Daoy (cell line): ENCODE measurements at places on chromosomes 5 and 9.

DNA sequence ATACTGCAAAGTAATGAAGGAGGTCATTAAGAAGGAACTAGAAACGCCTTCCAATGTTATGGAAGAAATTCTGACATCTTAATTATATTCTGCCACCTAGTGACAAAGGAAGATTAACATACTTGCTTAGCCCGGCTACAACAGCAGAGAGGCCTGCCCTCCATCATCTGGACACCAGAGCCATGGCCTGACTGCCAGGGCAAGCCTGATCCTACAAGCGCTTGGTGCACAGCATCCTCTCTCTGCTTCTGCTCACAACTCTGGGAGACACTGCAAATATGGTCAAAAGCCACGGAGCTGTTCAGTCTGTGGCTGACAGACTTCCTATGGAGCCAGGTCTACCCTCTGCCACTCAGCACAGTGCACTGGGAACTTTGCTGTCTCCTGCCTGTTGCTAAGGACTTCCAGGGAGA, 87.3 kb upstream of the SLC44A1 start:
- peak; percentile 43 for DNase-seq

GRCh38 chr5:143130613-143131305, 272.7 kb downstream of the NR3C1 start:
- DNase-seq, result no peak

GRCh38 chr9:94445863-94446262, 109.0 kb upstream of the PCAT7 start:
- DNase-seq, result no peak

DNA sequence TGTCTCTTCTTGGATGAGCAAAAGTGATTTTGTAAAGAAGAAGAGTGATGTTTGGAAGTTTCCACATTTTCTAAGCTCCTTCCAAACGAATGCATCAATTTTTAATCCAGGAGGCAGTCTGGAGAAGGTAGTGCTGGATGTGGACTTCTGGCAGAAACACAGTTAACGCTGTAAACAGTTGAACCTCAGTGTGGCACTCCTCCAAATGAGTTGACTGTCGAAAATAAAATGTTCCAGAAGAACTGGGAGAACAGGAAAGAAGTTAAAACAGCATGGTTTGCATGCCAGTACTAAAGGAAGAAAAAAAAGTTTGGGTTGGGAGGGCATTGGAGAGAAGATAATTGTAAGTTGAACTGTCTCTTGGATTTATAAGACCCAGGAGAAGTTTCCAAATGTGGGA, 6.5 kb downstream of the ZNF462 start:
- DNase-seq, result no peak

GRCh38 chr9:91740701-91741100, 209.3 kb downstream of the ROR2 start:
- DNase-seq, result peak; percentile 66

DNA sequence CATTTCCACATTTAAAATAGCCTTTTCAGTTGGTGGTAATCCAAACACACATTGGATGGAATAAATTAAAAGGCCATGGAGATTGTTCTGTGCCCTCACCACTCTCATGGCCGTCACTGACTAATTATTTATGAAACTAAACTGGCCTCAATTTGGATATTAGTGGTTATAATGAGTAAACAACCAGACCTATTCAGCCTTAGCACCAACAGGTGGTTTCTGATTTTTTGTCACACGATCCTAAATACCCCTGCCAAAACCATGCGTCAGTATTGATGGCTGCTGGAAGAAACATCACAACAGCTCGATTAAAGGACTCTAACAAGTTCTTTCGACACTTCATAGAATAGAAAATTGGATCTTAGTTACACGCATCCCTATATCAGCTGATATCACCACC, 276.0 kb upstream of the DAP start:
- no peak for DNase-seq

- peak; percentile 53 for DNase-seq
Observed at GRCh38 chr9:87350915-87351314, 146.8 kb upstream of the DAPK1 start.

- DNase-seq, result no peak
Observed at GRCh38 chr5:170147753-170148264, 42.1 kb downstream of the FOXI1 start.

DNA sequence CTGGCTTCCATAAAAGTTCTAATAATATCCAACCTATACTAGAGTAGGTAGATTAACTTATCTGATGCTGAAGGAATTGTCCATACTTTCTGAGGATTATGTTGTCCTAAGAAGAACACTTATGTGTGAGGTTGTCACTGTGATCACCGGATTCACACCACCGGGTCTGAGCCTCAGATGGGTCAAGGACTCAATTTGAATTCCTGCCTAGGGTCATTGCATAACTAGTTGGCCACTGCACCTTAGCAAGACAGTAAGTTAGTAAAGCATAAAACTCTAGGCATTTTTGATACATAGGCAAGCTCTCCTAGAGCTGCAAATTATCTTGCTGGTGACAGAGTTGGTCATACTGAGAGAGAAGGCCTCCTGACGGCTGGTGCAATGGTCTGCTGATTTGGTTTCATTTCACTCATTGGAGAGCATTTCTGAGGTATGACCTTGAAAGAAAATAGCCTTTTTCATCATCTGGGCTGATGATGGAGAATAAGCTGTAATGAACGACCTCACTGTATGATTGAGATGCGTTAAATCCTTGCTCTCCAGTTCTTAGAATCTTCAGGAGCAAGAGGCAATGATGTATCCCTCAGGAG, 72.0 kb upstream of the CKMT2 start:
- no peak for DNase-seq

DNA sequence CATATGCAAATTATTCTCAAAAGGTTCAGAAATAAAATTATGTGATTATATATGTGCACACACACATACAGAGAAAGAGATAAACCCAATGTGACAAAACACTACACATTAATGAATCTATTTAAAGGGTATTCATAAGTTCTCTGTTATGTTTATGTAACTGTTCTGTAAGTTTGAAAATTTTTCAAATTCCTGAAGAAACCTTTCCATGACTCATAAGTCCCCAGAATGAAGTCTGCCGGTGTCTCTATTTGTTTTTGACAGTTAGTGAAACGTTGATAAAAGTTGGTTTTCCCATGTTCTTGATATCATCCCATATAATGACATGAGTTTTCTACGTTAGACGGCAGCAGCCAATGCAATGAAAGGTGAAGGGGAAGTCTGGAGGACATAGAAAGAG, 199.5 kb upstream of the PUM3 start:
- DNase-seq, result no peak

DNA sequence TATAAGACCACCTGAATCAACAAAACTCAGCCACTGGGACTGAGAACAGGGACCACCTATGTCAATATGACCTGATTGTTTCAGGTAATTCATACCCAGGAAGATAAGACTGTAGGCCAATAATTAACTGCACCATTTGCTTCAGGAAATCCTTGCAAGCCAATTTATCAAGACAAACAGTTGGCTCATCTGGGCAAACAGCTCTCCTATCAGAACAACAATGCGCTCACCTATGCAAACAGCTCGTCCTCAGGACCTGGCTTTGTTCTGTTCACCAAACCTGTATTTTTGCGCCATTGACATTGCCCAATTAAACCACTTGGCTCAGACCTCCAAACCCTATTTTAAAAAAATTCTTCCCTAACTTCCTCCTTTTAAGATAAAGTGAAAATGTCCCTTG, 92.3 kb upstream of the MARCHF11 start:
- DNase-seq, result no peak

DNA sequence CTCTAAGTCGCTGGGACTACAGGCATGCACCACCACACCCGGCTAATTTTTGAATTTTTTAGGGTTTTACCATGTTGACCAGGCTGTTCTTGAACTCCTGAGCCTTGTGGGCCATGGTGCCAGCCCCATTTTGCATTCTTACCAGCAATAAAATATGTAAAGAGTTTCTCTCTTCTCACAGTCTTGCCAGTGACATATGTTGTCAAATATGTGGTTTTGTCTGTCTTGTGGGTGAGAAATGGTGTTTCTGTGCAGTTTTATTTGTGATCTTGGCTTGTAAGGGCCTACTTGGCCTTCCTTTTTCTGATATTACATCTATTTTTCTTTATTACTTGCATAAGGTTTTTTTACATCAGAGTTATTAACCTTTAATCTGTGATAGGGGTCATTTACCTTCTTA, 47.1 kb downstream of the SPIN1 start:
- no peak for DNase-seq

GRCh38 chr5:10660720-10661387, 97.0 kb downstream of the ANKRD33B start:
- no peak for DNase-seq

- no peak for DNase-seq
Observed at GRCh38 chr5:110058175-110058574, 368.4 kb downstream of the MAN2A1 start.

DNA sequence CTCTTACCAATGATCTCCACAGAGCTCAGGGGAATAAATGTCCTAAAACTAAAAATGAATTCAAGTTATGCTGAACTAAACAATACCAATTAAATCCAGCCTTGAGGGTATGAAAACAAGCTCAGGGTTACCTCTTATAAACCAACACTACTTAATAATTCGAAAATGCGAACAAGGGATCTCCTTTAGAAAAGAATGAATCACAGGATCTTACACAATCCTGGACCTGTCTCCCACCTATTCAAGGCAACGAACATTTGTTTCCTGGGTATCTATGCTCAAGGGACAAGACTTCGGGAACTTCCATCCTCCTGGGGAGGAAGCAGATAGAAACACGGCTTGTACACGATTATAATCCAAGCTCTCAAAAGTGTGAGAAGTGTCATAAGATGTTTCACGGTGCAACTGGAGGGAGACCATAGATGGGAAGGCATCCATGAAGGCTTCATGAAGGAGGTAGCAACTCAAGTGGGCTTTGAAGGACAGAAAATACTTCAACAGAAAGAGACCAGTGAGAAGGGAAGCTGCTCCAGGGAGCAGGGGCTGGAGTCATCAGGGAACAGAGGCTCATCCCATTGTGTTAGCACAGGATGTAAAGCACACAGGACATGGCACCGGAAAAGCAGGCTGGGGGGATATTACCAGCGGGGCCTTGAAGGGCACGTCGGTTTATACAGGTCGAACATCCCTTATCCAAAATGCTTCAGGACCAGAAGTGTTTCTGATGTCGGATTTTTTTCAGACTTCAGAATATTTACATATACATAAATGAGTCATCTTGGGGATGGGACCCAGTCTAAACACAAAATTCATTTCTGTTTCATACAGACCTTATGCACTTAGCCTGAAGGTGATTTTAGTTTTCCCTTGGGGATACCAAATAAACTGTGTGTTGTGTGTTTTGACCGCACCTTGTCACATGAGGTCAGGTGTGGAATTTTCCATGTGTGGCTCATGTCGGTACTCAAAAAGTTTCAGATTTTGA, 87.4 kb downstream of the TLE1 start:
- DNase-seq, result no peak

GRCh38 chr9:71683598-71684235, 84.6 kb downstream of the CEMIP2 start:
- DNase-seq, result peak; percentile 84

DNA sequence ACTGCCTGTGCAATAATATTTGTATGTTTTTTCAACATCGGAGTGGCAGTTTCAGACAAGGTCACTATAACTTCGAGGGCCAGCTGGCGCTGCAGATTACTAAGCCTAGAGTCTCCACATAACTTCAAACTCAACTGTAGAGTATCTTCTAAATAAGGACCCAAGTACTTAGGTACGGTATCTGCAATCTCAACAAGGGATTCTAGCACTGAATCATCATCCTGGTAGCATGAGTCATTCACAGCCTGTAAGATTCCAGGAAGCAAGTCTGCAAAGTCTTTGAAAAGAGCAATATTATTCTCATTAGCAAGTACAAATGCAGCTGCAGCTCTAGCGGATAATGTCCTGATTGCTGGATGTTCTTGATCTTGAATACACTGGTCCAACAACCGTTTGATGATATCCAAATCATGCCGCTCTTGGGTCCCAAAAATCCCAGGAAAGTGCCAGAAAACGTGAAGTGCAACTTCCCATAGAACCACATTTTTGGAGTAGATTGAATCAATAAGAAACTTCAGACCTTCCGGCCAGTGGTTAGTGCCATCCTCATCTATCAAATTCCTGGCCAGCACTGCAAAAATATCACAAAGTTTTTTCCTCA, 654 bp downstream of the RANBP6 start:
- peak; percentile 77 for DNase-seq

DNA sequence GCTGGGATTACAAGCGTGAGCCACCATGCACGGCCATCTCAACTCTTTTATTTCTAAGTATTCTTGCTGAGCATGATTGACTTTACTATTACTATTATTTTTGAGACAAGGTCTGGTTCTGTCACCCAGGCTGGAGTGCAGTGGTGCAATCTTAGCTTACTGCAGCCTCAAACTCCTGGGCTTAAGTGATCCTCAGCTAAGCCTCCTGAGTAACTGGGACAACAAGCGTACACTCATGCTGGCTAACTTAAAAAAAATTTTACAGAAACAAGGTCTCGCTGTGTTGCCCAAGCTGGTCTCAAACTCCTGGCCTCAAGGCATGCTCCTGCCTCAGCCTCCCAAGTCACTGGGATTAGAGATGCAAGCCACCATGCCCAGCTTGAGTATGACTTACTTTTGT, 443.7 kb downstream of the ARHGEF28 start:
- DNase-seq, result no peak

DNA sequence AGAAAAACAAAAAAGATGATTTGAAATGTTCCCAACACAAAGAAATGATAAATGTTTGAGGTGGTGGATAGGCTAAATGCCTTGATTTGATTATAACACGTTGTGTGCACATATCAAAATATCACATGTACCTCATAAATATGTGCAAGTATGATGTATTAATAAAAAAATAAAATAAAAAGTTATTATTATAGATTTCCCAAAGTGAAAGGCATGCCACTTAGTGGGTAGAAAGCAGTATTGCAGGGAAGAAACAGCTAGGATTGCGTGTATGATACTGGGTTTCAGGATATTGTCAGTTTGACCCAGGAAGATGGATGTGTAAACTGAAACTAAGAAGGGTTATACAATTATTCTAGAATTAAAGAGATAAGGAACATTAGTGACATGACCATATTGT, 3.6 kb upstream of the TMEM38B start:
- DNase-seq, result no peak

DNA sequence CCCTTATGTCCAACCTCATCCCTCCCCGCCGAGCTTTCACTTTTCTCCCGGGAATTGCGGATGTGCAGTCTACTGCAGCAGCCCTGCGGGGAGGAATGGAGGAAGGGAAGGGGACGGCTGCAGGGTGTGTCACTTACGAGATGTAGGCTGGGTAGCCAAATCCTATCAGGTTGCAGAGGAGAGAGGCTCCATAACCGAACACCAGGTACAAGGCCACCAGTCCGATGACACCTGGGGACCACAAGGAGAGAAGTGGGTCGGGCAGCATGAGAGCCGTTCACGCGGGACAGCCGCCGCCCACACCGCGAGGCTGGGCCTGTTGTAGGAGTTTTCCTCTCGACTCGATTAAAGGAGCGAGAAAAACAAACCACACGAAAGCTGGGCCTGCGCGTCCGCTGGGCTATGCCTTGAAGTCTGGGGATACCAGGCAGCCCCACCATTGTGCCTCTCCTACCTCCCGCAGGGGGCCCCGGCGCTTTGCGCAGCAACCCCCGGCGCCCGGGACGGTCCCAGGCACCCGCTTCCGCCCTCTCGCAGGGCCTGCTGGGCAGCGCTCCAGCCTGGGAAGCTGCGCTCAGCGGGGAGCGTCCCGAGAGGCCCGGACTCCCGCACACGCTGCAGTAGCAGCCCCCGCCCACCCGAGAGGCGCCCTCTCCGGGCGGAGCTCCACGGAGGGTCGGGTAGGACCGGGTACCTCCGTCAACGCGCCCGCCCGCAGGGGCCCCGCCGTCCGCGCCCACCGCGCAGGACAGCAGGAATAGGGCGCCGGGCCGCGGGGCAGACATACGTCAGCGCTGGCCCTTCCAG, 798 bp downstream of the REEP5 start:
- peak; percentile 71 for DNase-seq

- DNase-seq, result peak; percentile 92
Observed at GRCh38 chr5:127959152-127959764, 124.3 kb upstream of the SLC12A2 start.

GRCh38 chr5:139701056-139701741, 53.0 kb downstream of the CXXC5 start:
- peak; percentile 61 for DNase-seq
